Stimulated activated CD4-positive, alpha-beta T cell treated with anti-CD3 and anti-CD28 coated beads, Interleukin-4, amount 100 ng/mL, for 4 hours (primary cell): ENCODE measurements at places on chromosomes 1 and 21.
A peak's percentile ranks its signal among the peaks of the same experiment; 100 is the strongest.

GRCh38 chr1:53473463-53473862 is 14.3 kb downstream of the DMRTB1 start:
- no peak for DNase-seq

DNA sequence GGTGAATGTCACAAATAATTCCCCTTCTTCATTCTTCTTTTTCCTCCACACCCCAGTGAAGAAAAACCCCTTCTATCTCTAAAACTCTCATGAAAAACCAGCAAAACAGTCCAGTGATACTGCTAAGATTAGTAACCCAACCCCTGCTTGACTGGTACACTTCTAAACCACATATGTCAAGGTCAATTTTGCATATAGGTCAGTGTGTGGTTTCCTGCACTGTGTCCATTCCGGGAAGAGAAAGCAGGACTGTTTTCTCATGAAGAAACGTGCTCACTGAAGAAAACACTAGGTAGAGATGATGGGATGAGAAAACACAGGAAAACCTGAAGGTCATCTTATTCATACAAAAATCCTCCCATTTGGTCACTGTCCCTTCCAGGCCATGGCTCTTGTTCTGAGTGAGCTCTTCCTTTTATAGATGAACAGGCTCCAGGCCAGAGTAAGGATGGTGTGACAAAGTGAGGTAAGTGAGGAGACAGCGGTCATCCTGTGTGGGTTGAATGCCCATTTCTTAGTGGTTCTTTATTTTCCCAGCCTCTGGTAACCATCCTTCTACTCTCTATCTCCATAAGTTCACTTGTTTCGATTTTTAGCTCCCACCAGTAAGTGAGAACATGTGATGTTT is 122.7 kb downstream of the FASLG start:
- DNase-seq, result no peak

GRCh38 chr1:62530516-62531154 is 66.7 kb upstream of the ANGPTL3 start:
- no peak for DNase-seq

GRCh38 chr1:29878501-29878900 is 642.2 kb downstream of the PTPRU start:
- DNase-seq, result no peak

DNA sequence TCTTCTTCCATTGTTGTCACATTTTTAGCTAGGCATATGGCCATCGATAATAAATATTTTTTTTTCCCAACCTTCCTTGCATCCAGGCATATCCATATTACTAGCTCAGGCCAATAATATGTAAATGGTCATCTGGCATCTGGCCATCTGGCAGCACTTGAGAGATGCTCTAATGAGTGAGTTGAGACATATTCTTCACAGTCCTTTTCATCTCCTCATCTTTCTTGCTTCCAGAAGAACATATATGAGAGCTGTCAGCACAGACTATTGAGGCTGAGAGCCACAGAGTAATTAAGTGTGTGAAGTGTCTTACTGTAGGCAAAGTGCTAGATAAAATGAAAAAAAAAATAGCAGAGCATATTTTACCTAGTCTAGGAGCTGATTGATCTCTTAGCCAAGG is 628.4 kb upstream of the TMPRSS15 start:
- DNase-seq, result no peak

DNA sequence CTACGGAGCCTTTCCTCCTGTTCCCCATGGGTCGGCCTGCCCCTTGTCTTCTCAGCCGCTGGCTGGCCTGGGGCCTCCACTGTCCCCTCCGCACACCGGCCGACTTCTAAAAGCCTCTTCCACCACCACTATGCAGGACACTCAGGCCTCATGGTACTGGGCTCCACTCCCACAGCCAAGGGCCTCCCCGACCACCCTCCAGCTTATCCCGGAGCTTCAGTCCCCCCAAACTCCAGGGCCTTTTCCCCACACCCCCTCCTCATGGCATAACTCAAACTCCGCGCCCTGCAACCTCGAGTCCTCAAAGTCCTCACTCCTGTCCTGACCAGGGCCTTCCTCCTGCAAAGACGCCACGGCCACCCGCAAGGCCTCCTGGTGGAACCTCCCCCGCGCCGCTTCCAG is 2.0 kb downstream of the LRRC41 start:
- no peak for DNase-seq

GRCh38 chr1:13600762-13601453 is 17.3 kb downstream of the PDPN start:
- no peak for DNase-seq

DNA sequence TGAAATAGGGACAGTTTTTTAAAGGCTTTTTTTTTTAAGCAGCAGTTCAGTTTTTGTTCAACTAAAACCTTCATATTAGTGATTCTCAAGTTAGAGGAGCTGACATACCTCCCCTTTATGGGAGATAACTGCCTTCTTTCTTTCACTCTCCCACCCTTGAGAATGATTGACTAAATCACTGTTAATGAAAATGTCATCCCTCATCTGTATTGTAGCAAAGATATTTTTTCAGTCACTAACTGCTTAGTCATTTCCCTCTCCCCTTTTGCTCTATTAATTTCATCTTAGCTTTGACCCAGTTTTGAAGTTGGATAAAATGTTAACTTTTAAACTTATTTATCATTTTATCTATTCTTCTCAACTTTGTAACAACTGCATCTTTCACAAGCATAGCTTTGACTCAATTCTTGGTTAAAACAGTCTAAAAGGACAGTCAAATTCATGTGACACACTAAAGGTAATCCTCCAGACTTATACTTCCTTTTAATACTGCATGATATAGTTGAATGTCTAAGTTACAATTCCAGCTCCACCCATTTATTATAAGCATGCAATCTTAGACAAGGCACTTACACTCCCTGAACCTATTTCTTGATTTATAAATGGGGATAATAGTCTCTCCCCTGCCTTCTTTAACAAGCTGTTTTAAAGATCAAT is 17.1 kb downstream of the CAPZA1 start:
- DNase-seq, result no peak

DNA sequence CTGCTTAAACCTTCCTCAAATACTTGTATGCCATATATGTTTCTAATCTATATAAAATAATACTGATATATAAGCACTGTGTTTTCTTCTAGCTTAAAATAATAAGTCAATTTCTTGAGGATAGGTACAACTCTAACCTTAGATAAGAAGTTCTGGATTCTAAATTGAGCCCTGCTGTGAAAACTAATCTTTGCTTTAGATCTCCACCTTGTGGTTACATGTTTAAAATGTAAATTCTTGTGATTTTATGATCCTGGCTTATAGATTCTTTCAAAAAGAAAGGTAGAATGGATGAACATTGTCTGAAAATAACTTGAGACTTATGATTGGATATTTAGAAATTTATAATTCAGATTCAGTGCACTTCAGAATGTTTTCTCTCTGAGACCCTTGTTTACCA is 38.9 kb upstream of the HMCN1 start:
- DNase-seq, result no peak

- DNase-seq, result no peak
Observed at GRCh38 chr1:207414606-207415108, 39.5 kb upstream of the CR2 start.

DNA sequence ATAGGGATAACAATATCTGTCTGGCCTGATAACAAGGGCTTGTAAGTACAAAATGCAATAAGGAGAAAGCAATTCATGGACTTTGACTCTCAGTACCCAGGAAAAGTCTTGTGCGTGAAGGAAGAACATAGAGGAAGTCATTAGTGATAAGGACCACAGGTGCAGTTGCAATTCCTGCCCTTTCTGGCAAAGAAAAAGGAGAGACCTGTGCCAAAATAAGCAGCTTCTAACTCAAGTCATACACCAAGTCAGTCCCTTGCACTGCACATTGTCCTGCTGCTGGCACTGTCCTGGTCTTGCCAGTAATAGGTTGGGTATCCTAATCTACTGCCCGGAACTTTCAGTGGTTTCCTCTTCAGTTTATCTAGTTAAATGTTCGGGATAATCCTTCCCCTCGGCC is 14.8 kb upstream of the SOD1 start:
- no peak for DNase-seq

GRCh38 chr1:161182214-161182613 is 4.9 kb upstream of the B4GALT3 start:
- peak; percentile 71 for DNase-seq

DNA sequence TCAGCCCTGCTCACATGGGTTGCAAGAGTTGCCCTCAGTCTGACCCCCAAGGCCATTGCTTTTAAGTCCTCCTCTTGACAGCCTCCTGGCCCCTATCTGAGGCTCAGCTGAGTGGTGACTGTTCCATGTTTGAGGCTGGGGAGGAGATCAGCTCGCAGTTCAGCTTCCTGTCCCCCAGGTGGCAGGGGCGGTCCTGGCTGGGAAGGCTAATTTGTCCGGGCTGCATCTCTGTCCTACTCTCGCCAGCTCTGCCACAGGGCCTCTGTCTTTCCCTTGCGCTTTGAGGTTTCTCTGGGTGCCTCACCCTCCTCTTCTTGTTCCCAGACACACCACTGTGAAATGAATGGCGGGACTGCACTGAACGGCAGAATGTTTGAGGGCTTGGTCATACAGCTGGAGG is 157.3 kb downstream of the KCNJ6 start:
- DNase-seq, result no peak

- DNase-seq, result no peak
Observed at GRCh38 chr1:27576806-27577227, 27.1 kb downstream of the AHDC1 start.

- DNase-seq, result no peak
Observed at GRCh38 chr21:39060485-39061083, 122.7 kb downstream of the PSMG1 start.

GRCh38 chr1:52970149-52970548 is 43.1 kb downstream of the SCP2 start:
- DNase-seq, result no peak

- DNase-seq, result no peak
Observed at GRCh38 chr21:33088384-33088783, 18.4 kb downstream of the OLIG1 start.

DNA sequence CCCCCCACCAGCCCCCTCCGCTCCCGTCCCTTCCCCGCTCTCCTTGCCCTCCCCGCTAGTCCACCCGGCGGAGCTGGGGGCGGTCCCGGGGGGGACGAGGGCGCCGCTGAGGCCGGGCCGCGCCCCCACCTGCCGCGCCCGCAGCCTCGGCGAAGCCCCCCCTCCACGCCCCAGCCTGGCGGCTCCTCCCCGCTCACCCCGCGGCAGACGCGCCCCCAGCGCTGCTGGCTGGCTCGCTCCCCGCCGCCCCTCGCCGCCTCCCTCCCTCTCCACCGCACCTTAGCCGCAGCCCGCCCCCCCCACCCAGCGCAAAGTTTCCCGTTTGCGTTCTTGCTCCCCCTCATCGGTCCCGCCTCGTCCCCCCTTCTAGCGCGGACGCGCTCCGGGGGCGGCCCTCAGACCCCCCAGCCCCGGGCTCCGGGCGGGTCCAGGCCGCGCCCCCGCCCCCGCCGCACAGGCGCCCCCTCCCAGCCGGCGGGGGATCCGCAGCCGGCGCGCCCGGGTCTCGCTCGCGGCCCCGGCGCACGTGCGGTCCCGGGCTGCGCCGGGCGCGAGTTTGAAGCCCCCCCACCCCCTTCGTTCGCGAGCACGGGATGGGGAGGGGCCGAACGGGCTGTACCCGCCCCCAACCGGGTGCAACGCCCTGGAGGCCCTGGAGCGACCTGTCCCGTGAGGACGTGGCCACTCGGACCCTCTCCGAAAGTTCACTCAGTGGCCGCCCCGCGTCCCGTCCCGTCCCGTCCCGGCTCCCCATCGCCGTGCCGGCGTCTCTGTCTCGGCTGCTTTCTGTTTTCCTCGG is 623 bp downstream of the PTPRF start:
- no peak for DNase-seq

DNA sequence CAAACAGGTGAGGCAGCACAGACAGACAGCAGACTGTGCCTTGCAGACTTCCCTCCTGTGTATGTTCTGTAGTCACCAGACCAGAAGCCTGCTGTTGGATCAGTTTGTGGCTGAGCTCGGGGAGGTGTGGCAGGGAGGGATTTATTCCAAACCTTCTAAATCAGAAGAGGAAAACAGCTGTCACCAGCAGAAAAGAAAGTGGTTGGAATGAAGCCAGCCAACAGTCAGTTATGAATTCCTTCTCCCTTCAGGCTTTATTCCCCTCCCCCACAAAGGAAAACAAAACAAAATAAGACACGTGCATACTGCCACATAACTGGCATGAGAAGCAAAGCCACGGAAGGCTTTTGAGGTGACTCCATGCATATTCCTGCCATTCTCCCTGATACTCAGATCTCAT is 19.0 kb upstream of the PIGV start:
- DNase-seq, result no peak

- no peak for DNase-seq
Observed at GRCh38 chr1:180567654-180568053, 8.9 kb downstream of the OVAAL start.

DNA sequence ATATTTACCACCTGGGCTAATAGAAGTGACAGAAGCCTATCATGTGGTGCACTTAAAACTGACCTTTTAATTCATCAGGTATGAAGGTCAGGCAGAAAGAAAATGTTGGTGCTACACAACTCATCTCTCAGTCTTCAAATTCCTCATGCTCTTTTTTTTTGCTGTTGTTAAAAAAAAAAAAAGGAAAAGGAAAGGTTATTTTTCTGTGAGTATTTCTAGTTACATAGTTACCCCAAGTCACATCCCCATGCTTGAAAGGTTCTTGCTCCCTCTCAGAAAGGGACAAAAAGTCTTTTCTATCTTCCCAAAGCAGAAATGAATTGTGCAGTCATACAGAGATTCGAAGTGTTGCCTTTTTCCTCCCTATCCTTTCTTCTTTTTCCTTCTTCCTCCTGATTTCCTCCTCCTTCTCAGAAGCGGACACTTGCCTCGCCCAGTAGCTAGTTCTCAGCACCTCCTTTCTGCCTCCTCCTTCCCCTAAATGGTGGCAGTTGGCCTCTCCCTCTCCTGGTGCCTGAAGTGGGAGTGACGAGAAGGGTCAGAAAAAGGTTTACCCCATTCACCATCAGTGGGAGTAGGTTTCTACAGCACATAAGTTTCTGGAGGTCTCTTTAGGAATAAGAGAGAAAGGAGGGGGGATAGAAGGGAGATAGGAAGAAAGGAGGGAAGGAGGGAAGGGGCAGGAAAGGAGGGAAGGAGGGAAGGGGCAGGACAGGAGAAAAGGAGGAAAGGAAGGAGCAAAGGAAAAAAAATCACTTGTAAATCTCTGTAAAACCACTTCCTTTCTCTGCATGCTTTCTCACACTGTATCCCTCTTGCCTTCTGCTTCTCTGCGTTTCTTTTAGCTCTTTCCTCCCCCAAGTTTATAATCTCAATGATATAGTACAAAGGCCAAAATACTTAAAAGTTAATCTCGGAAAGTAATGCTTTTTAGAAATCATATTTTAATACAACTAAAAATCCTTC is 20.4 kb upstream of the C1orf105 start:
- no peak for DNase-seq
